ENCODE measurements at places on chromosomes 12 and 14.

GRCh38 chr14:59055006-59055405 is 133.5 kb upstream of the DAAM1 start:
- no peak for DNase-seq

- no peak for DNase-seq
Measured at GRCh38 chr12:93254911-93255310, 122.8 kb upstream of the NUDT4 start.

GRCh38 chr12:76652402-76652801 is 92.8 kb upstream of the OSBPL8 start:
- no peak for DNase-seq

DNA sequence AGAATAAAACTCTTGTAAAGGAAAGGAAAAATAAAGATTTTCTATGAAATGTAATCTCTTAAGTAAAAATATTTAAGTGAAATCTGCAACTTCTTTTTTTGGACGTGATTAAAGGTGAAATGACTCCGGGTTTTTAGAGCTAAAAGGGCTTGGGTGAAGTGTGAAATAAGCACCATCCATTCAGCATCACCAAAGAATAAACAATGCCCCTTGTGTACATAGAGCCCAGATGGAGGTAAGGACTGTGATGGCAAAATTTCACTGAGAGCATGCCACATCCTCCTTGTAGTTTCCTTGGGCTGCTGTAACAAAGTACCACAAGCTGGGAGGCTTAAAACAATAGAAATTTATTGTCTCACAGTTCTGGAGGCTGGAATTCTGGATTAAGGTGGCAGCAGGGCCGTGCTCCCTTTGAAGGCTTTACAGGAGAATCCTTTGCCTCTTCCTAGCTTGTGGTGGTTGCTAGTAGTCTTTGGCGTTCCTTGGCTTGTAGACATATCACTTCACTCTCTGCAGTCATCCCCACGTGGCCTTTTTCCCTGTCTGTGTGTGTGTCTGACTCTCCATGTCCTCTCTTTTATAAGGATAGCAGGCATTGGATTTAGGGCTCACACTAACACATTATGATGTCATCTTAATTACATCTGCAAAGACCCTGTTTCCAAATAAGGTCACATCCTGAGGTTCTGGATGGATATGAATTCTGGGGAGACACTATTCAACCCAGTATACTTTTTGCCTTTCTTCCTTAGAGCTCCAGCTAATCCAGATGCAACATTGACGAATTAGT is 24.2 kb downstream of the ZNF664 start:
- no peak for DNase-seq

- no peak for DNase-seq
Measured at GRCh38 chr14:77474479-77475177, 16.7 kb downstream of the AHSA1 start.

- DNase-seq: no peak
Measured at GRCh38 chr14:104983231-104983721, 2.3 kb upstream of the CLBA1 start.

DNA sequence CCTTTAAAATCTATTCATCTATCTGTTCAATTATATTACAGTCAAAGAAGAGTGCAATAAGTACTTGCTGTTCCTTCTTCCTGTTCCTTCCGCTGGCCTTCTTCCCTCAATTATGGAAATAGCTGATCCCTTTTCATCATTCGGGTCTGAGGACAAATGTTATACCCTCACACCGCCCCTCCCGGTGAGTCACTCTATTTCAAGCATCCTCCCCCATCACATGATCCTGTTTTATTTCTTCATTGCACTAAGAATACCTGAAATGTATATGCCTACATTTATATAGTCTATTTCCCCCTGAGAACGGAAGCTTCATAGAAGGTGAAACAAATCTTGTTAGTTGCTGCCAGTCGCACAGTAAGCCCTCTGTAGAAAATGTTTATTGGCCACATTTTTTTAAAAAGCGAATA is 2.5 kb downstream of the SLC38A1 start:
- peak; percentile 26 for DNase-seq

DNA sequence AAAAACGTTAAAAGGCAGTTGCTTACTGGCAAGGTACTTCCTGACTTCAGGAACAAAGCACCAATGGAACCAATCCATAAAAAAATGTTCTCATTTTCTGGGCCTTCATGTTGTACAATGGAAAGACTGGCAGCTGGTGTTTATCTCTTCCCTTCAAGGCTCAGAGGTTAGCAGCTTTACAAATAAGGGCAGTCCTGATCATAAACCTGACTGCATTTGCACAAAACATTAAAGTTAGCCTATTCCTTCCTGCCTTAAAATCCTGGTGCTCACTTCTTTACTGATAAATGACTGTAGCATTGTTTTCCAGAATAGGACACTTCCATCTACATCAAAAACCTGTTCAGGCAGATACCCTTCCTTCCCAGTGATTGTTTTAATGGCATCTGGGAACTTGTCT is 19.2 kb downstream of the IL26 start:
- no peak for DNase-seq

DNA sequence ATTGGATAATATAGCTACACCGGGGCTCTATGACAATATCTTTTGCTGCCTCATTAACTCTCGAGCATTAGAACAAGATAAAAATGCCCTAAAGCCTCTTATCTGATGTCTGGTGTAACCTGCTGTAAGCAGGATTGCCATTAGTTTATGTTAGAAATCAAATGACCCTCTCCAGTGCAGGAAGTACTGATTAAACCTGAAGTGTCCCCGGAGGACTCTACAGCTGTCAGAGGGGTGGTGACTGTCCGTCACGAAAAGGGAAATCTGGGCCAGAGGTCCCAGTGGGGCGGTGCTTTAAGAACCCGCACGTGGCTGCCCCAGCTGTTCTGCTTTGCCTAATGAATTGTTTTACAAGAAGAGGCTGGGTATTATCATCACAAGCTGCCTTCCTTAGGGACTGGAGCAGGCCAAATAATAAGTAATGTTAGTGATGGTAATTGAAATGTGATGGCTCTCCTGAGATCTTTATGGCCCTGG is 55.7 kb downstream of the LIN52 start:
- no peak for DNase-seq

GRCh38 chr12:72133497-72134055 is 138.6 kb upstream of the TRHDE start:
- DNase-seq: no peak

- DNase-seq: no peak
Measured at GRCh38 chr12:106647793-106648514, 65.2 kb downstream of the RFX4 start.

- no peak for DNase-seq
Measured at GRCh38 chr14:85060121-85060520, 469.8 kb upstream of the FLRT2 start.

DNA sequence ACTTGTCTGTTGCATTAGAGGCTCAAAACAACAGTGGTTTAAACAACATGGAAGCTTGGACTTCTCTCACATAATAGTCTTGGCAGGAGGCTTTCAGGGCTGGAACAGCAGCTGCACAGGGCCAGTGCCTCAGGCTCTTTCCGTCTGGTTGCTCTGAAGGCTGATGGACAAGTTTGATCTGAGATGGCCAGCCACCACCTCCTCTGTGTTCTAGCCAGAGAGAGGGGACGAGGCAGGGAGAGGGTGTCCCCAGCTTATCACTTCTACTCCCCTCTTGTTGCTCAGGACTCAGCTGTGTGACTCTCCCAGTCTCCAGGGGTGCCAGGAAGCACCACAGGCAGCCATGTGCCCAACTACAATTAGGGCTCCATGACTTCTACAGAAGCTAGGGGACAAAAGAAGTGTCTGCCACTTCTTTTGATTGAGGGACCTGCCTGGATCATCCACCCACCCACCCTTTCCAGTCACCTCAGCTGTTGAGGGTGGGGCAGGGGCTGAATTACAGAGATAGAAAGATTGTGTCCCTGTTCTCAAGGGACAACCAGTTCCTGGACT is 46.6 kb downstream of the SMIM41 start:
- DNase-seq: no peak

- no peak for DNase-seq
Measured at GRCh38 chr12:32080435-32080834, 26.2 kb upstream of the BICD1 start.

DNA sequence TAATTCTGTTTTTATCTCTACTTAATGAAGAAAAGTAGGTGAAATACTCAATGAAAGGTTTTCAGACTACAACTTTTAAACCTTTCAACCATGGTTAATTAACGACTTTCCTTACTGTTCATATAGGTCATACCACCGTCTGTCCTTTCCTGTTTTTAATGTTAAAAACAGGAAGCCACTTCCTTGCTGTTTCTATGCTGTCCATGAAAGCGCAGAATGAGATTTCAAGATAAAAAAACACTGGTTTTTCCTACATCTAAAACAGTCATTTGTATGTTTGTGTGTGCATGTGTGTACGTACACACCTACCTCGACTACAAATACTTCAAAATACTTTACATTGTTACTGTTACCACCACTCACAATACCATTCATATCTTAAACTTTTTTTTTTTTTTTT is 27.3 kb downstream of the SPTLC2 start:
- no peak for DNase-seq

DNA sequence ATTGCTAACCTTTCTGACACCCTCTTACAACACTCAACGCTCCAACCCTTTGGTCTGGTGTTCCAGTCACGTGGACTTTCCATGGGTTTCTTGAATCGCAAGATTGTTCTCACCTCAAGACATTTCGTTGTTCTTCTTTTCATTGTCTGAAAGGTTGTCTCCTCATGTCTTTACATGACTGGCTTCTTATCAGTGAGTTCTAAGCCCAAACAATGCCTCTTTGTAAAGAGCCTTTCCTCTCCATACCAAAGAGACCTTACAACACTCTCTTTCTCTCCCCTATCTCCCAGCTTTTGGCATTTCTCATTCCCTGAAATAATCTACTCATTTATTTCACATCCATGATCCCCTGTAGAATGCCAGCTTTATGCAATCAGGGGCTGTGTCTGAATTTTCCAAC is 1144.8 kb downstream of the AACS start:
- no peak for DNase-seq

GRCh38 chr14:76773188-76773885 is 12.1 kb downstream of the VASH1 start:
- DNase-seq: no peak

Measured in activated T-cell treated with anti-CD3 and anti-CD28 coated beads for 4 hours (primary cell).